ENCODE measurements at places on chromosomes 2 and 18.

GRCh38 chr18:10100941-10101701, 187.3 kb downstream of the VAPA start:
- DNase-seq: no peak

DNA sequence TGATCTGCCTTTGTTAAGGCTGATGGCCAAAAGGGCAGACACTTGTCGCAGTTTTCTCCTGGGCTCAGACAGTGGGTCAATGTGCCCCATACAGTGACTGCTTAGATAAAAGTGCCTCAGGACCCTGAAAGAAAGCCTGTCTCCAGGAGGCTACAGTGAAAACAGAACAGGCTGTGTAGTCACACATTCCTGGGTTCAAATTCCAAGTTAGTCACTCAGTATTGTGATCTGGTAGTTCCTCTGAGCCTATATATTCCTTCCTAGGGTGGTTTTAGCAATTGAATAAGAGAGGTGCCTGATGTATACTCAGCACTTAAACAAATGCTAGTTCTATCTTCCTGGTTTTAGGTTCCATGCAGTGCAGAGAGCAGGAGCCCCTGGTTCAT, 54.4 kb downstream of the RPL37A start:
- DNase-seq: no peak

DNA sequence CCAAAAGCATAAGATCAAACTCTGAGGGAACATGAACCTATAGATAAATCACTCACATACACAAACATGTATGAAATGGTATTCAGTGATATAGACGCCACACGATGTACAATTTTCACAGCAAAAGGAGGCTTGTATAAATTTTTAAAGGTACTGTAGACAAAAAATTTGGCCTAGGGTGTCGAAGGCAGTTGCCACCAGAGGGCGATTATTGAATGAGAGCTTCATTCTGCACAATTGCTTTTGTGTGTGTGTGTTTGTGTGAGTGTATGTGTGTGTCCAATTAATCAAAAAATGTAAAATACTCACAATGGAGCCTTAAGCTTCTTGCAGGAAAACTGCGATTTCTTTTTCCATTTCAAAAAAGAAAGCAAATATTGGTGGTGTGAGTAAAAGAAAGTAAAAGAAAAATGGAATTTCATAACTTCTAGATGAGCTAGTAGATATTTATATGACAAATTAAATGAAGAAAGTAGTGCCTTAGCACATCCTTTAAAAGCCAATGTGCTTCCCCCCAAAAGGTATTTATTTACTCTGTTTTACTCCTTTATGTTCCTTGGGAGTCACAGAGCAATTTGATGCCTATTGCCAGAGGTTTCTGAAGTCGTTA, 800.1 kb downstream of the SATB2 start:
- no peak for DNase-seq

DNA sequence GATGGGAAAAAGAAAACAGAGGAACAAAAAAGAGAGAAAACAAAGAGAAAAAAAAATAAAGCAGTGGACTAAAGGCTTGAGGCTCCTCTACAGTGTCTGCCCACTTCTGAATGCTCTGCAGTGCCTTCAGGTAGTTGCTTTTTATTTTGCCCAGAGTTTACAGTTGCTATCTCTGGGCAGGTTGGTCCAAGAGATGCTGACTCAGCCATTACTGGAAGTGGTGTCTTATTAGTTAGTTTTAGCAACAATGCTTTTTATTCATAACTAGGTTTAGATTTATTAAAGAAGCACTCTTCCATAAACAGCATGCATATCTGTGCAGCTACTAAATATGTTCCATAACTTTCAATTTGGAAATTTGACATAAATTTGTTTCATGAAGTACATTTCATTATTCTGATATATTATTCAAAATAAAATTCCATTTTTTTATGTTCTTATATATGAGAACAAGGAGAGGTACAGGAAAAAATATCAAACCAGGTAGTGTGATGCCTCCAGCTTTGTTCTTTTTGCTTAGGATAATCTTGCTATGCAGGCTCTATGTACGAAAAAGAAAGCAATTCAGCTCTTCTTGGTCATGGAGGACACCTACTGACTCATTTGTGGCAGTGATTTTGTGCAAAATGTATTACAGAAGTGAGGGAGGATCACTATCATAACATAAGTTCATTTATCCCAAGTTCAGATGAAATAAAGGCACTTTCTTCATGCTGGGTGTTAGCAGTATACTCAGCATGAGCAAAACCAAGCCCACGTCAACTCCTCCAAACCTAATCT, 69.5 kb downstream of the RPIA start:
- DNase-seq: no peak

DNA sequence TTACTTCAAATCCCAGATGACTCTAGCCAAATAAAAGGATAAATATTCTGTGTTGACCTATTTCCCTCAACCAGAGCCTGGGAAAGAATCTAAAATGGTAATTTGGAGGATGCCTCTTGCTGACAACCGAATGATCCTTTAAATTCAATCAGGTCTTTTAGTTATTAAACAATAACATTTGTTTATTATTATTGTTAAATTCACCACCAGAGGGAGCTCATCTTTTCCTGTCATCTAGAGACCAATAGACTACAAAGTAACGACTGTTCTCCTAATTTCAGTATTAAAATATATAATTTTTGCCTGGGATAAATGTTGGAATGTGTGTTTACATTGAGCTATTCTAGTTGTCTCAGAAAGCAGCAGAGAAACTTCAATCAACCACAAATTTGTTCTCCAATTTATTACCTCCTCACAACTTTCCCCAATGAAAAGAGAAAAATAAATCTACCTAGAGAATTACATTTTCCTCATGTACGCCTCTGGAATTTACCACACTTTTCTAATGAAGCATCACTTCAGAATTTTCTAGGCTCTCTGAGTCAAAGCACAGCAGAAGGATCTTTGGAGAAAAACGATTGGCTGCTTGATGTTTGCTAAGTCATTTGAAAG, 142.7 kb downstream of the SCG2 start:
- no peak for DNase-seq

DNA sequence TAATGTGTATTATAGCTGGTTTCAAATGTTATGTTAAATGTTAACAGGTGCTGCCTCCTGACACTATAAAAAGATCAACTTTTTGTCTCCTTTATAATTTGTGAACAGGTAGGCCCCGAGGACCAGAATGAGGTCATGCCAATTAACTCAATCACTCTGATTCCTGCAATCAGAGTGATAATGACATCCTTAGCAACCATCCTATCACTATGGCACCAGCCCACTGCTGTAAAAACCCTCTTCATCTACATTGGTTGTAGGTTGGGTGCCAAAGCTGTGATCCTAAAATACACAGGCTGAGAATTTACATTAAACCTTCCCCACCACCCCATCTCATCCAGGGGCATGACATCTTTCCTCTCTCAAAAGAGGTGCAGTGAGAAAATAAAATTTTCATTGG, 103.5 kb downstream of the CPO start:
- no peak for DNase-seq

DNA sequence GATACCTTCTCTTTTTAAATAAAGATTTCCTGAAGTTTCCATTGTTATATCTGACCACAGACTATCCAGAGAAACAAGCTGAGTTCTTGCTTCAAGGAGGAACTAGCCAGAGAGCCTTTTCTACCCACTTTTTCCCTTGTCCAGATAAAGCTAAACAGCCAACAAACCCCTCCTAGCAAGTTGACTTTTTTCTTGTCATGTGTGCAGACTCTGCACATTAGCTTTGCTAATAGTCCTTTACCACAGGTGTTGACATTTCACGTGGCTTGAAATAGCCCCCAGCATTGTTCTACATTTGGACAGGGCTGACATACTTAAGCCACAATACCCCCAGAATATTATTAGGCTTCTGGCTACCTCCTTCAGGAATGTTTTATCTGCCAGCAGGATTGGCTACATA, 40.7 kb downstream of the PCBP1 start:
- no peak for DNase-seq

- DNase-seq: no peak
Measured at GRCh38 chr18:1487457-1487856, 582.8 kb downstream of the ADCYAP1 start.

DNA sequence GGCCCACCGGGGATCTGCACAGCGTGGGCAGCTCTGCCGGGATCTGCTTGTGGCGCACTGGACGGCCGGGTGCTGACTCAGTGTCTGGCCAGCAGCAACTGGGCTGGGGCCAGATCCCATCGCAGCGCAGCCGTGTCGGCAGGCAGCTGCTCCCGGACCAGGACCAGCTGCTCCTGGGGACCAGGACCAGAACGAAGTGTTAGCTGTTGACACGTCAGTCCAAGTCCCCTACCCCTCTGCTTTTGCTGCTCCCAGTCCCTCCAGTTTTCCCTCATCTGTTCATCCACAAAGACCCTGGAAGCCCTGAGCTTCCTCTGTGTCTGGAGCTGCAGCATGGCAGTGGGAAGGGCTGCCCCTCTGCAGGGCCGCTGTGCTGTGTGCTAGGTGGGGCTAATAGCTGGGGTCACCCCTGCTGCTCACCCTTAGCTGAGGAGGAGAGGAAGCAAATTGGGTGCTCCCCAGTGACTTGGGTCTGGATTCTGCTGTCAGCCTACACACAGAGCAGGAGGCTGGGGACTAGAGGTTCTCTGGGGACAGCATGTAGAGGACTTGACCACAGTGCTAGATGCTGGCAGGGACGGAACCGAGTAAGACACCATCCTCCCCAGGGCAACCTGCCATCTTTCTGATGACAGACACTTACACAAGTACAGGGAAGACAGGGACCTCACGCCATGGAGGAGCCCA, 16.9 kb upstream of the KIF1A start:
- no peak for DNase-seq

DNA sequence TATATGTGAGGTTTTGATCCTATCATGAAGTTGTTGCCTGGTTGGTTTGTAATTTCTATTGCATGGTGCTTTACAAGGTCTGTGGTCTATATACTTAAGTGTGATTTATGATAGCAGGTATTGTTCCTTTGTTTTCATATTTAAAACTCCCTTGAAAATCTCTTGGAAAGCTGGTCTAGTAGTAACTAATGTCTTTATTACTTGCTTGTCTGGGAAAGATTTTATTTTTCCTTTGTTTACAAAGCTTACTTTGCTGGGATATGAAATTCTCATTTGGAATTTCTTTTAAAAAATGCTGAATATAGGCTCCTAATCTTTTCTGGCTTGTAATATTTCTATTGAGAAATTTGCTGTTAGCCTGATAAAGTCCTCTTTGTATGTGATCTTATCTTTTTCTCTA, 862.9 kb upstream of the NXPH2 start:
- no peak for DNase-seq

DNA sequence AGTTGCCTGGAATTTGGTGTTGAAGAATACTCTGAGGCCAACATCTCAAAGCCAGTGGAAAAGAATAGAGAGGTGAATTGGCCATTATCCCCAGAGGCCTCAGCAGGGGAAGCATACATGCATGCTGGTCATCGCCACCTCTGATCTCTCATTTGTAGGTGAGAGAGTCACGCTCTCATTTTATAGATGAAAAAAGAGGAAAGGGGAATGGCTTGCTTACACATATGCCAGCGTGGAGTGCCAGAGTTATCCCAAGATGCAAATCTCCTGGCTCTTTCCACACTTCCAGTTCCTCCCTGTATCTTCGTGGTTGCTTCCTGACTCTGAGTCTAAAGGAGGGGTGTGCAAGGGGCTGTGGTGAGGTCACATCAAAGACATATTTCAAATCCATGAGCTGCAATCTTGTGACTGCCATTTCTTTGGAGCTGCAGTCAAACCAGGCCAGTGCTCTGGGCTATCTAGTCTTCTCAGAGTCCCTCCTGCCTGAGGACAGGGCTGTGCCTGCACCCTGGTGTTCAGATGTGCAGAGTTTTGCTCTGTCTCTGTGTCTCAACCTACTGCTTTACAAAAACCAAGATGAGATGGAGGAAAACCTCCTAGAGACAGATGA, 324.7 kb downstream of the MYCN start:
- no peak for DNase-seq

DNA sequence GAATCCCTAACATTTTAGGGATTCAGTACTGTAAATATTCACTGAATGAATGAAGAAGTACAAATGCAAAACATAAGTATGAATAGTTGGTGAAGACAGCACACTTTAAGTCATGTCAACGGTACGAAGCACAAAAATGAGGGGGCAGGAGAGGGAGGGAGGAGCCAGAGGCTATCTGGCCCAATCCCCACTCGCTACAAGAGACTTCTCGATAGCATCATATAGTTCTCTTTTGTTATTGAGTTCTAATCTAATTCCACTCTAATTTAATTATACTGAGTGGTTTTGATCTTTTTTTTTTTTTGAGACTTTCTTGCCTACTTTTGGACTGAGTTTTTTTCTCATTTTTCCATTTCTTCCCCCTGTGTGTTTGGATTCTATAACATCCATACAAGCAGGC, 152.2 kb upstream of the REV1 start:
- DNase-seq: no peak

DNA sequence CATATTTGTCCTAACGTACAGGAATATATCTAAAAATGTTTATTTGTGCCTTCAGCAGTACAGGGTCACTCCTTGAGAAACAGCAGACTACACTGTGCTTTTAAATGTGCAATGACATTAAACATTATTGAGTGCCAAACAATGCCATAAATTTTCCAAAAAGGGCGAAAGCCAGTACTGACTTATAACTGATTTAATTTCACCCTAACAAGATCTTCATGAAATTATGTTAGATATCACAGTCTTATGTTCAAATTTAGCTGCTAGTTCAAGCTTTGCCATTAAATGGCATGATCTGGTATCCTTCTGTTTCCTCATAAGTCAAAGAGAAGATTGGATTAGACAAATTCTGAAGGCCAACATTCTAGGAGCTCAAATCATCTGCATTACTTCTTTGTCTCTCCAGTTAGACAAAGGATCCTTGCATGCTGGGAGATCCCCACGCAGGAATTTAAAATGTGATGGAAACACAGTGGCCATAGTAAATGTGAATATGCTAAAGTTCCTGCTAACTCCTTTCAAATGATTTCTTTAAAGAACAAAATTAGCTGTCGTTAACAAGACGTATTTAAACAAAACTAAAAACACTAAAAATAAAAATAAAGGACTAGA, 129.3 kb upstream of the STON1 start:
- no peak for DNase-seq

- no peak for DNase-seq
Measured at GRCh38 chr18:39699340-39699964, 2133.9 kb upstream of the CELF4 start.

- DNase-seq: no peak
Measured at GRCh38 chr18:9249254-9249653, 85.3 kb upstream of the TWSG1 start.

GRCh38 chr2:7837237-7837760, 844.6 kb upstream of the ID2 start:
- no peak for DNase-seq

DNA sequence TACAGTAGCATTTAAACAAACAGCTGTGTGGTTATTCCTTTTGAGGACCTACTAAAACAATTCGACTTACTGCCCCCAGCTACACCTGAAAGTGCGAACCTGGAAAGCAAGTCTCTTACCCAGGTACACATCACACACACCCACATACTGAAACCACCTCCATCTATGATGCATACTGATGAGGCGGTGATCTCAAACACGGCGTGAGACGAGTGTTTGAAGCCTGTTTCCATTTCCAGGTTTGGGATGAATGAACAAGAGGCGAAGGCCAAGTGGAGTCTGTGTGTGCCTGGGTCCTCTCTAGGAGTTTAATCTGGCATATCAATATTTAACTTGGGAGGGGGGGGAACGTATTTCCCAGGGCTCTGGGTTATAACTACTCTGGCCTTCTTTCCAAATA, 1.6 kb downstream of the TMEM185B start:
- no peak for DNase-seq
